Germinal center (tissue), 1 donor: ENCODE measurements at places on chromosomes 2 and 18.

DNA sequence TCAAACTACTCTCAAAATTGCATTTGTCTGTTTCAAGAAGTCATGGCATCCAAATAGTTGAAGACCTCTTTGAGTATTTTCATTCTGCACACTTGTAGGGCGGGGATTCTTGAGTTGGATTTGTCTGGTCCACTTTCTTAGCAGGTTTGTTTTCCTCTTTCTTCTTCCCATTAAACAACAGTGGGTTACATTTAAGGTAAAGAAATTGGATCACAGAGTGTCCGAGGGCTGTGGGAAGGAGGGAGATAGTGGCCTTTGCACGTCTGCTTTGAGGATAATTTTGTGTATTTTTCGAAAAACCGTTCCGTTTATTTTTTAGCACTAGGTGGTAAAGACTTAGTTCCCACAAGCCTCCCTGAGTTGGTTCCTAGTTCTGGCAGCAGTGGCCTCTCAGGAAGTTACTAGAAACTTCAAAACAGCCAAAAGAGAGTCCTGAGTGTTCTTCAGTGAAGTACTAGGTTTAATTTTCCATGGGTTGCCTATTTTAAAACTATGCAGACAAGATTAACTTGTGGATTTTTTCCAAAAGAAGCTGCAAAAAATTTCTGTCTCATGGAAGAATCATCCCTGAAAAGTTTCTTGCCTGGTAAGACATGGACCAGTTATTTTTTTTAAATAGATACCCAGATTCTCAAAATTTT lies 107.9 kb downstream of the CDC42EP3 start:
- no peak for DNase-seq

GRCh38 chr2:16392647-16393499 lies 272.8 kb downstream of the CYRIA start:
- no peak for DNase-seq

DNA sequence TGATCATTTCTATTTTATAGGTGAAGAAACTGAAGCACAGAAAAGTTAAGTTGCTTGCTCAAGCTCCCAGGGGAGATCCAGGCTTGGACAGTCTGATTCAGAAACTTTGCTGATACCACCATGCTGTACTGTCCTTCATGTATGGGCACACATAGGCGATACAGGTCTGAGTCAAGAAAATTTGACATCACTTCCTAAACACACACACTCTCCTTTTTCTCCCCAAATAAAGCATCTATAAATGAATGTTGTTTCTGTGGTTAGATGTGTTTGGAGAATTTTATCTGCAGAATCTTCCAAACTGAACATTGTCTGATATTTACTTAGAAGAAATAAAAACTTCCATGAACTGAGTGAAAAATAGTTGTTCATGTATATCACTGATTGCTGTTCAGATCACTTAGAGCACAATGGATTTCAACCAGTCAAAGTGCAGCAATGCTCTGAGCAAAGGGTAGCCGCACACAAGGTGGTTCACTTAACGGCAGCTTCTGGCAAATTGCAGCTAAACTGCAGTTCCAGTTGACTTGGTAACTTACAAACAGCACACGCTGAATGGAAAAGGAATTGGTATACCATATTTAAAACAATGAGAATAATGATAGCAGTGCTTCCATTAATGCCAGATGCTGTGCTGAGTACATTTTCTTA lies 10.0 kb upstream of the AGFG1 start:
- DNase-seq: no peak

DNA sequence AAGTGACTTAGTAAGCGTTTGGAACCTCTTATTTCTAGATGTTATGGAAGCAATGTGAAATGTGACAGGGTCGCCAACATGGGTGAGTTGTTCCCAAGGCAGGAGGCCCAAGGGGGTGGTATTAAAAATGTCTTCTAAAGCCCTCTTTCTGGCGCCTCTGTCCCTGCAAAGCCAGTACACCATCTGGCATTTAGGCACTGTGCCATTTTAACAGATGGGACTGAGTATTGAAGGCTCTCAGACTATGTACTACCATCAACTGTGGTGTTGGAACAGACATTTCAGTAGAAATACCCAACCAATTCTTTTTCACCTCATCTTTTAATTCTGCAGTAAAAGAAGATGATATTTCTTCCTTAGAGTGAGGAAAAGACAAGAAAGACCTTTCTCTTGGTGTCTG lies 384.5 kb upstream of the MMADHC start:
- no peak for DNase-seq

- no peak for DNase-seq
Observed at GRCh38 chr2:154392256-154392655, 306.2 kb upstream of the KCNJ3 start.

DNA sequence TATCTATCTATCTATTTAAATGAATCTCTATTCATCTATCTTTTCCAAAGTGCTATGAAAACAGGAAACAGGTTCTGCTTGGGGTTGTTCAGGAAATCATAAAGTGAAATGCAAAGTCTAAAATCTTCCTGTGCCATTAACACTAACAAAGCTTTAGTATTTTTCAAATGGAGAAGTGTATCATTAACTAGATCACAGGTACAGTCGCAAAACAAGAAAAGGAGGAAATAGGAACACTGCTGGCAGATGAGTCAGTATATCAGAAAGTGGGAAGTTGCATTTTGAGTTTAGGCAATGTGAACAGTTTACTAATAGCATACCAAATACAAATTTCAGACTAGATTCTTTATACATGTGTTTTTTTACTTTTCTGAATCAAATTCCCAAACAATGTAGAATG lies 888.5 kb upstream of the FSHR start:
- DNase-seq: no peak

DNA sequence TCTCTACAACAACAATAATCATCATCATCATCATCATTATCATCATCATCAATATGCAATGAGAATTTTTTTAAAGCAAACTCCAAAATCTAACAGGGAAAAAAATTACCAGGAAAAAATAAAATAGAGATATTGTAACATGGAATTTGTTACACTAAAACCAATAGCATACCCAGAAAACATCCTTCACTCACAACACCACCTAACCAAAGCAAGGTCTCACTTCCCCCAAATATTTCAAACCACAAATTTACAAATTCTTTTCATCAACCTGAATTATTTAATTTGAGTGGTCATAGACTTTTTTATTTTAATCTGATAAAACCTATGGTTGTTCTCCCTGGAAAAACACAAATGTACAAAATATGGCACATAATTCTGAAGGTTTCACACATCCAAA lies 11.2 kb downstream of the ITSN2 start:
- no peak for DNase-seq

DNA sequence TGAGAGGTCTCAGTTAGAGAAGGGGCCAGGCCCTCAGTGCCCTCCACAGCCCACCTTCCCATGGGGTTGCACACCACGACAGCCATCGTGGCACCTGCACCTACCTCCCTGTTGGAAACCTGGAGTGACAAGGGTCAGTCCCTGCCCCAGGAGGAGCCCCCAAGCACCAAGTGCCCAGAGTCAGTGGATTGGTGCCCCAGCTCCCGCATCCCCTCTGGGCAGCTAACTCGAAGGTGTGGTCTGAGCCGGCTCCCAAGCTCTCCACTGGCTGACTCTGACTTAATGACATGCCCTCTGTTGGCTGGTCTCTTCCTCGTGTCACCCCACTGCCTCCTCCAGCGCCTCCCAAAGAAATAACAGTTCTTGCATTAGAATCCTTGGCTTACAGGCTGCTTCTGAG lies 116.4 kb downstream of the NDUFA10 start:
- DNase-seq: no peak

DNA sequence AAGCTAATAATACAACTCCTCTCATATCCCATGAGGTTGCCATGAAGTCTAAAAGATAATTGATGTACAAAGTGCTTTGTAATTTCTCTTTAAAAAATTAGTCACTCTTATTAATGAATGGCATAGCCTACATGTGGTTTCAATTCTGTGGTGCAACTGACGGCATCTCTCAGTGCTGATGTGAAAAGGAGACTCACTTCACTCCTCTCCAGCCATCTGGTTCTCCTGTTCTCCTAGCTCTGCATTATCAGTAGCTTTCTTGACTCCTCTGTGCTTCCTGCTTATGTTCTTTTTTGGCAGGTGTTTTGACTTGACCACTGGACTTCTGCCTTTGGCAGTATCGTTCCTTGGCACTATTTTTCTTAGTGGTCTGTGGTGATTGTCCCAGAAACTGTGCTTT lies 134.9 kb upstream of the ZFP36L2 start:
- no peak for DNase-seq

GRCh38 chr18:75324686-75325257 lies 102.7 kb downstream of the SMIM21 start:
- no peak for DNase-seq

- DNase-seq: no peak
Observed at GRCh38 chr18:3442919-3443318, 7.1 kb upstream of the TGIF1 start.

- no peak for DNase-seq
Observed at GRCh38 chr2:817336-818015, 133.2 kb upstream of the SNTG2 start.

DNA sequence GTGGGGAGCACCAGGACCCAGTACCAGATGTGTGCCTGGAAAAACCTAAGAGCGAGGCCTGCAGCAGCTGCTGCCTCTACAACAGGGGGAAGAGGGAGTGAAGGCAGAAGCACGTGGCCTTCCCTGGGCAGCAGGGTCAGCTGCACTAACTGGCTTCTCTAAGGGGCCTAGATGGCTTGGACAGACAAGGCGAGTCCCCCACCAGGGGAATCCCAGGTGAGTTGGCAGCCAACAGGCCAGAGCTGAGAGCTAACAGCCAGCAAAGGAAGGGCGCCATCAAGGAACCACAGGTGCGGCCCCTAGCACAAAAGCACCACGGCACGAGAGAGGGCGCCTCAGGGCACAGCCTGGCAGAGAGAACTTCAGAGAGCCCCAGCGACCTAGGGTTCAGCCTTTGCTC lies 19.8 kb upstream of the MAL start:
- no peak for DNase-seq

- DNase-seq: no peak
Observed at GRCh38 chr2:40316620-40317019, 135.3 kb downstream of the SLC8A1 start.

DNA sequence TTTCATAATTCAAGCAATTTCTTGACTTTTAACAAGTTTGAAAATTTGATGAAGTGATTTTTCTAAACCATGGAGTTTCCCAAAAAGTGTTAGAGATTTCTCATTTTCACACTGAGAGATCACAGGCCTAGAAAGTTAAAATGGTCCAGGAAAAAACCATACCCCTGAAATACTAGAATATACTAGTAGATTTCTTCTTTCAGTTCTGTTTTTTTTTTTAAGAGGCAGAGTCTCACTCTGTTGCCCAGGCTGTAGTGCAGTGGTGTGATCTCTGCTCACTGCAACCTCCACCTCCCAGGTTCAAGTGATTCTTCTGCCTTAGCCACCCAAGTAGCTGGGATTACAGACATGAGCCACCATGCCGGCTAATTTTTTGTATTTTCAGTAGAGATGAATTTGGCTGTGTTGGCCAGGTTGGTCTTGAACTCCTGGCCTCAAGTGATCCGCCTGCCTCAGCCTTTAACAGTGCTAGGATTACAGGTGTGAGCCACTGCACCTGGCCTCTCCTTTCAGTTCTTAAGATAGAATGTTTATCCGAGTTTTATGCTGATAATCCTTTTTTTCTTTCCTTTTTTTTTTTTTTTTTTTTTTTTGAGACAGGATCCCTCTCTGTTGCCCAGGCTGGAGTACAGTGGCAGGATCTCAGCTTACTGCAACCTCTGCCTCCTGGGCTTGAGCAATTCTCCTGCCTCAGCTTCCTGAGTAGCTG lies 14.4 kb downstream of the MTHFD2 start:
- DNase-seq: no peak

GRCh38 chr2:202115479-202115971 lies 42.5 kb downstream of the KIAA2012 start:
- DNase-seq: no peak

GRCh38 chr2:148167855-148168254 lies 147.0 kb downstream of the MBD5 start:
- no peak for DNase-seq

DNA sequence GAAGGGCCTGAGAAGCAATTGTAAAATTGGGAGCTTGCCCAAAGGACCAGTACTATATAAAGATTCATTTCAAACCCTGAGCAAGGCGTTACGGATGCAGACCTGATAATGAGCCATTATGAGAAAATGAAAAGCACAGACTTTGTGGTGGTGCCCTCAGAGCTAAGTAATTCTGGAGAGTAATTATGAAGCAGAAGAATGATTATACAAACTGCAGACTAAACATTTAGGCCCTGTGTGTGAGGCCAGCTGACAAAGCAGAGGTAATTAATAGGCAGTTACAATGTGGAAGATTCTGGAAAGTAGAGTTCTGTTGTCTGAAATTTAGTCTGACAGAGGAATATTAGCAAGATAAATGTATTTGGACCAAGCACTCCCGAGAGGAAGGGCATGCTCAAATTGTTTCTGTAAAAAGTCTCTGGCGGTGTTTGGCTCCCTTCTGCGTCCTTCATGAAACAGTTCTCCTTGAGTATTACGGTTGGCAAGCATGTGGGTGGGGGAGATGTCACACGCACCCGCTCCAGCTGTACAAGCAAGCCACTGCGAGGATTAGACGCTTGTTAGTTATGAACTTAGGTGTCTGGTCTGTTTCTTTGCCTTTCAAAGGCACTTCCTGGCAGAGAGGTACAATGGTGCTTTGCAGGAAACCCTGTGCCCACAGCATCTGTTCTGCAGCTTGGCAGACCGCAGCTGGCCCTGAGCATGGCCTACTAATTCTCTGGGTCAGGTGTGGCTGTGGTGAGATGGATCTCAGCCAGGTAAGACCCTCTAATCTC lies 45.5 kb downstream of the CDC42EP3 start:
- peak; percentile 33 for DNase-seq

DNA sequence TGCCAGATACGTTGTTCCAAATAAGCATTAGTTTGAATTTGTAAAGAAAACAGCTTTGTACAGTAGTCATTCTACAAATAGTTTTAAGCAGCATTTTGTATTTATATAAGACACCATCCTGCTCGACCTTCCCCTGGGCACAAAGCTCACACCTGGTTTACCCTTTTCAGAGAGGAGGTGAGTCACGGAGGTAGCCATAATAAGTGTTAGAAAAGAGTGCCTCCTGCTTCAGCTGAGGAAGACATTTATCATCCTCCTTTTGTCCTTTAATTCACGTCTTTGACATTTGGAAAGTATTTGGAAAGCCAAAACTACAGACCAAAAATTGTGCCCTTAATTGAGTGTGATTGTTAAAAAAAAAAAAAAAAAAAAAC lies 6.8 kb downstream of the RAB12 start:
- no peak for DNase-seq

DNA sequence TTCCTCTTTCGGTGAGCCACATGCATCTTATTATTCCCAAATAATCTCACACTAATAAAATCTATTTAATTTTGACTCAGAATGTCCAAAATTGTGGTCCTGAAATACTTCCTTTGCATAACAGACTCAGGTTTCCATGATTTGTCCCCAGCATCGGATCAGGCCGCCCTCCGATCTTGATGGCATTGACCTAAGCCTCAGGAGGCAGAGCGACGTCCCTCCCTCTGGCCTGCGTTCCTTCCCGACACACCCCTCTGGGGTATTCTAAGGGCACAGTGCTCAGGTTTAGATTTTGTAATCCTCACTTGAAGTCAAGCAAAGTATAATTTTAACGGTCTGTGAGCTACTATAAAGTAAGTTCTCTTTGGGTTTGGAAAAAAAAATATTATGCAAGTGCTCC lies 857.7 kb downstream of the GALR1 start:
- no peak for DNase-seq

- DNase-seq: no peak
Observed at GRCh38 chr2:106053116-106053515, 141.0 kb downstream of the UXS1 start.
